Chondrocyte (in vitro differentiated cells): ENCODE measurements at places on chromosomes 7 and 10. TPM values are rescaled to one million over a fixed set of nuclear protein-coding genes. Genes with fewer than 3 reads are reported as not detected.

- no peak for DNase-seq
- no peaks in the 10 kb centered on the region for H3K4me1 ChIP-seq
- no peaks in the 10 kb centered on the region for H3K36me3 ChIP-seq
- H3K27ac ChIP-seq, result no peak overlapping the region
Observed at GRCh38 chr10:123848564-123849457, 42.8 kb downstream of the CPXM2 start.

- H3K36me3 ChIP-seq, result peaks cover 2% of the 10 kb centered on the region
- no peak overlapping the region for H3K4me3 ChIP-seq
- peaks cover 4% of the 10 kb centered on the region for H3K4me1 ChIP-seq
- H3K27ac ChIP-seq, result no peak overlapping the region
- no peak for DNase-seq
Observed at GRCh38 chr10:17273403-17273802, 45.4 kb downstream of the VIM start.

Gene SUV39H2
- 8.3 to 13.1 TPM (median 9.2 TPM) in 3 replicates for total RNA-seq

GRCh38 chr10:8069627-8070026, 15.1 kb downstream of the GATA3 start:
- H3K27me3 ChIP-seq, result peaks cover 66% of the 10 kb centered on the region
- H3K4me3 ChIP-seq, result no peak overlapping the region
- no peak for DNase-seq
- no peaks in the 10 kb centered on the region for H3K4me1 ChIP-seq
- H3K36me3 ChIP-seq, result peaks cover 2% of the 10 kb centered on the region

Gene MRLN
- not detected in 3 replicates for total RNA-seq

GRCh38 chr7:127504715-127505114, 80.7 kb downstream of the GCC1 start:
- no peak overlapping the region for H3K4me3 ChIP-seq
- no peaks in the 10 kb centered on the region for H3K4me1 ChIP-seq
- no peak for DNase-seq
- H3K27me3 ChIP-seq, result peaks cover 43% of the 10 kb centered on the region

DNA sequence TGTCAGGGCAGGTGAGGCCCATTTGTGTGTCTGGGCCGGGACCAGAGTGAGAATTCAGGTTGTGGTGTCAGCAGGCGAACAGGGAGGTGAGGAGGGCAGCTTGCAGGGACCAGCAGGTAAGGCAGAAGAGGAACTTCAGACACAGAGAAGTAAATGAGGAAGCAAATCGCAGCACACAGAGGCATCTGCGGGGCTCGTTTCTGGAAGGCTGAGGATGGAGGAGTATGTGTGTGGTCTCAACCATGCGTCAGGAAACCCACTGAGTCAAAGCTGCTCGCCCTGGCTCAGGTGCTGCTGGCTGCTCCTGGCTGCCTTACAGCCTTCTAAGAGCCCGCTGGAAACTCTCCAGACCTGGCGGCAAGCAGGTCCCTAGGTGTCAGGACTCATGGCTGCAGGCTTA, 26.9 kb upstream of the PITRM1 start:
- peaks cover 35% of the 10 kb centered on the region for H3K4me1 ChIP-seq
- H3K27me3 ChIP-seq, result no peaks in the 10 kb centered on the region
- no peaks in the 10 kb centered on the region for H3K36me3 ChIP-seq

DNA sequence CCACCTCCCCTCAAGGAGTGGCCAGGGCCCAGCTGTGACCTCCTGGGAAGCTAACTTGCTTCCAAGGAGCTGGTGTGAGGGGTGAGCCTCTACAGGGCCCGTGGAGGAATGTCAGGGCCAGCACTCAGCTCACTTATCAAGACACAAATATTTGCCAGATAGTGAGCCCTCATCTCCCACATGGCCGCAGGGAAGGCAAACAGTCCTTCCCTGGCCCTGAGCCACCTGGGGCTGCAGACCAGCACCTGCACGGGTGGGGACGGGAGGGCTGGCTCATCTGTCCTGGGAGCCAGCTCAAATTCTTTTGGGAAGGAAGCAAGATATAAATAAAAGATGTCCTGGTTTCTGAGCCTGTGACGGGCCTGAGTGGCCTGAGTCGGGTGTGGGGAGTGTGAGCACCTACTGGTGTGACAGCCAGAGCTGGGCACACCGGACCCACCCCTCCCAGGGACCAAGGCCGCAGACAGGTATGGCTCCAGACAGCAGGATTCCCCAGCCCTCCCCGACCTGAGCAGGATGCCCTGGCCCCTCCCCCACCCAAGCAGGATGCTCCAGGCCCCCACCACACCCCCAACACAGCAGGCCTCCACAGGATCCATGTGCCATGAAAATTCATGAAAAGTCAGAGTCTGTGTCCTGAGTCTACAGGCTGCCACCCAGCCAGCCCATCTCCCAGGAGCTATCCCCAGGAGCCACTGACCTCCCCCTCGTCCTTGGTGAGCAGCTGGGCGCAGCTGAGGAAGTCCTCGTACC, 148.0 kb downstream of the MAPK8 start:
- DNase-seq, result peak; percentile 79
- H3K36me3 ChIP-seq, result no peaks in the 10 kb centered on the region
- H3K4me3 ChIP-seq, result no peak overlapping the region
- H3K4me1 ChIP-seq, result peaks cover 6% of the 10 kb centered on the region

Gene LOXL4
- total RNA-seq, result 1.7 to 3.2 TPM (median 1.9 TPM) in 3 replicates

DNA sequence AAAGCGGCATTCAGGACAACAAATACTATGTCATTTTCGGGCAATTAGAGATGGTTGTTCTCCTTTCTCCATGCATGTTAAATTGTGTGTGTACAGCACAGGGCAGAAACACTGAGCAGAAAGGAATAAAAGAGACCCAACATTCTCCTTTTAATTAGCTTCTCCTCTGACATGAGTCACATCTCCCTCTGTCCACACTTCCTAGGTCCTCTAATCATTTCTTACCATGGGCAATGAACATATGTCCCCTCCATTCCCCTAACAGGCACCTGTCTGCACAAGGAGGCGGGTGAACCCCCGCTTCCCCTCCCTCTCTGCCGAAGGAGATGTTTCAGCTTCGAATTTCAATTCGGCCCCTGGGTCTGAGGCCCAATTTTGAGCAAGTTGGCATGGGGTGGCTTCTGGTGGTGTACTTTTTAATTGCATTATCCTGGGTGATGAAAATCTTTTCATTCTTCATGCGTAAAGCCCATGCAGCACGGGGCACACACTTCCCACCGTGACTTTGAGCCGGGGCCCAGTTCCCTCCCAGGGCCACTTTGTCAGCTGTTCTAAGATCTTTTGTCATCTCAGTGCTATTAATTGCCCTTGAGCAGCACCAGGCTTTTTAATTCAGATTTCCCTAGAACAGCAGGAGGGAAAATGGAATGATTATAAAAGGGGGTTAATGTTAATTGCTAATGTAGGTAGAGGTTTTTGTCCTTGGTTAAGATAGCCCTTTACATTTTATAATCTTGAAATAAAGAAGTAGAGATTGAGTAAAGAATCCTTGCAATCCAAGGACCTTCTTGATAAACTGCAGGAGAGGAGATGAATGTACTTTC, 219.5 kb upstream of the NRP1 start:
- H3K4me1 ChIP-seq, result peaks cover 18% of the 10 kb centered on the region
- DNase-seq, result no peak
- H3K27me3 ChIP-seq, result peaks cover 19% of the 10 kb centered on the region
- no peak overlapping the region for H3K27ac ChIP-seq
- peaks cover 4% of the 10 kb centered on the region for H3K36me3 ChIP-seq

GRCh38 chr10:101993221-101993620, 62.8 kb downstream of the ARMH3 start:
- H3K36me3 ChIP-seq, result peaks cover 29% of the 10 kb centered on the region
- no peak overlapping the region for H3K4me3 ChIP-seq
- no peak overlapping the region for H3K27ac ChIP-seq
- no peaks in the 10 kb centered on the region for H3K27me3 ChIP-seq

Gene SNCG
- 1.2 to 2.2 TPM (median 1.5 TPM) in 3 replicates for total RNA-seq

Gene TEX36
- not detected in 3 replicates for total RNA-seq

Gene ALOX5
- total RNA-seq, result not detected in 3 replicates

Gene RPEL1
- total RNA-seq, result not detected in 3 replicates

GRCh38 chr10:123129618-123130271, 6.0 kb upstream of the HMX3 start:
- DNase-seq, result no peak
- no peak overlapping the region for H3K27ac ChIP-seq
- H3K4me3 ChIP-seq, result no peak overlapping the region

DNA sequence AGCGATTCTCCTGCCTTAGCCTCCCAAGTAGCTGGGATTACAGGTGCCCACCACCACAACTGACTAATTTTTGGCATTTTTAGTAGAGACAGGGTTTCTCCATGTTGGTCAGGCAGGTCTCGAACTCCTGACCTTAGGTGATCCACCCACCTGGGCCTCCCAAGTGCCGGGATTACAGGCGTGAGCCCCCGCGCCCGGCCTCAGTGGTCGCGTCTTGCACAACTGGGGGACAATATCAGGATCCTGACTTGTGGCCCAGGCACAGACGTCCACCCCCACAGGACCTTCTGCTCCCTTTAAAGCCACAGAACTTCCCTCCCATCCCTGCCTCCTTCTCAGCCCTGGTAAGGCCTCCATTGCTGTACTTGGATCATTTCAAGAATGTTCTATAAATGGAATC, 16.8 kb upstream of the LARP4B start:
- no peak for DNase-seq
- peaks cover 3% of the 10 kb centered on the region for H3K27me3 ChIP-seq
- no peak overlapping the region for H3K27ac ChIP-seq

GRCh38 chr10:11673346-11674280, 62.2 kb upstream of the USP6NL start:
- no peak overlapping the region for H3K4me3 ChIP-seq
- peaks cover 16% of the 10 kb centered on the region for H3K27me3 ChIP-seq
- no peak overlapping the region for H3K27ac ChIP-seq
- H3K4me1 ChIP-seq, result no peaks in the 10 kb centered on the region
- no peaks in the 10 kb centered on the region for H3K36me3 ChIP-seq
- DNase-seq, result no peak

Gene FAM185A
- total RNA-seq, result 5.6 to 7.5 TPM (median 5.8 TPM) in 3 replicates

Gene OR2A7
- 0.68 to 1.00 TPM (median 0.92 TPM) in 3 replicates for total RNA-seq

DNA sequence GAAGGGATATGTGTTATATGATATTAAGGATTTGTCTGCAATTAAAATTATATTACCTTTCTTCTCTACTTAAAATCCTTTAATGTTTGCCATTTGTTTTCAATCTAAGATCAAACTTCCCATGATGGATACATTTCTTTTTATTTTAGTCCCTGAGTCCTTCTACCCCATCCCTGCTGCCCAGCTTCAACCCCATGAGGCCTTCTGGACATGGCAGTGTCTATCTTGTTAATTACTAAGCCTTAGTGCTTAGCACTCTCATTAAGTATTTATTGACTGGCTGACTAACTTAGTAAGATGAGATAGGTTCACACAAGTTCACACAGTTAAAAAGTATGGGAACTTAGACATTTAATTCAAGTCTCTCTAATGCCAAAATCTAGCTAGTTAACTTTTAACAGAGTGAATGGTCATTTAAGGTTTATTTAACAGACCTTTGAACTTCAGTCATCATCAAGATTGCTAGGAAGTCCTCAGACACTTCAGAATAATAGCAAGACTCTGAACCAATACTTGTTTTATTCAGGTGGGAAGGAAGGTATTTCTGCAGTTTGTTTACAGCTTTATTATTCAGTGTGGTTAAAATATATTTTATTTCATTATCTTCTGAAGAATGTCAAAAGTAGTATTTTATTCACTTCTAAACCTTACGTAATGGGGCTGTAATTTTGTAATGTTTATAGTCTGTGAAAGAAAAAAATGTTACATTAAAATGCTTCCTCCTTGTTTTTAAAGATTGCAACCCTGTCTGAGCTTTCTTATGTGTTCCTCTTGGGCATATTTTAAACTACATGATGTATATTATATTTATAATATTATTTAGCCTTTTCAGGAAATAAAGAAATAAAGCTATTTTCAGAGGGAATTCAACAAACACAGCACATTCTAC, 848.9 kb downstream of the REEP3 start:
- no peak overlapping the region for H3K4me3 ChIP-seq
- H3K36me3 ChIP-seq, result no peaks in the 10 kb centered on the region
- H3K27me3 ChIP-seq, result no peaks in the 10 kb centered on the region
- DNase-seq, result no peak

- peaks cover 31% of the 10 kb centered on the region for H3K4me1 ChIP-seq
- H3K4me3 ChIP-seq, result no peak overlapping the region
- H3K36me3 ChIP-seq, result no peaks in the 10 kb centered on the region
- H3K27me3 ChIP-seq, result no peaks in the 10 kb centered on the region
Observed at GRCh38 chr10:91198781-91199180, 21.7 kb upstream of the PCGF5 start.

Gene SFRP4
- total RNA-seq, result 0.25 to 0.75 TPM (median 0.41 TPM) in 3 replicates

DNA sequence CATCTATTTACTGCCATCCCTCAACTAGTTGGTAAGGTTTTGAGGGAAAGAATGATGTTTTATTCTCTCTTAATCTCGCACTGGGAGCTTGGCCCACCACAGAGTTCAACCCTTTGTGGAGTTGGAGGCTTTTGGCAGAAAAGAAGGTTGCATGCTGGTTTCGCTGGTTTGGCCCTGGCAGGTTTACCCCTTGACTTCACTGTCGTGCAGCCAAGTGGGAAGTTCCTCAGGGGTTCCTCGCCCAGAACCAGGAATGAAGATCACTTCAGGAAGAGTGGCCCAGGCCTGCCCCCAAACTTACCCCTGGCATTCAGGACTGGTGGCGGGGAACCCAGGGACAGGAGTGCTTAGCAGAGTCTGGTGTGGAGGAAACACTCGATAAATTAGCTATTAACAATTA, 103.1 kb upstream of the LYZL2 start:
- H3K4me1 ChIP-seq, result peaks cover 24% of the 10 kb centered on the region
- no peaks in the 10 kb centered on the region for H3K36me3 ChIP-seq
- DNase-seq, result no peak
- no peak overlapping the region for H3K4me3 ChIP-seq
- no peak overlapping the region for H3K27ac ChIP-seq

Gene IL2RA
- total RNA-seq, result not detected in 3 replicates
